CD4-positive, alpha-beta T cell (primary cell): ENCODE measurements at places on chromosomes 7 and 10.

DNA sequence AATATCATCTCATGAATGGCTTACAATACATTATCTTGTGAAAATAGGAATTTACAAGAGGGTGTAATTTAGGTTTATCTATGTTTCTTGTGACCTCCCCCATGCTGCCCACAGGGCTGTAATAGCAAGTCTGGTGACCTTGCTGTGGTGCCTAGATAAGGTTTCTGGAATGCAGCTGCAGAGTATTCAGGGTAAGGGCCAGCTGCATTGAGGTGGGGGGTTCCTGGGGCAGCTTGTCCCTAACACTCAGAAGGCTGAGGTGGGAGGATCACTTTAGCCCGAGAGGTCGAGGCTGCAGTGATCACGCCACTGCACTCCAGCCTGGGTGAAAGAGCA is 5.3 kb upstream of the DHTKD1 start:
- DNase-seq, result no peak

DNA sequence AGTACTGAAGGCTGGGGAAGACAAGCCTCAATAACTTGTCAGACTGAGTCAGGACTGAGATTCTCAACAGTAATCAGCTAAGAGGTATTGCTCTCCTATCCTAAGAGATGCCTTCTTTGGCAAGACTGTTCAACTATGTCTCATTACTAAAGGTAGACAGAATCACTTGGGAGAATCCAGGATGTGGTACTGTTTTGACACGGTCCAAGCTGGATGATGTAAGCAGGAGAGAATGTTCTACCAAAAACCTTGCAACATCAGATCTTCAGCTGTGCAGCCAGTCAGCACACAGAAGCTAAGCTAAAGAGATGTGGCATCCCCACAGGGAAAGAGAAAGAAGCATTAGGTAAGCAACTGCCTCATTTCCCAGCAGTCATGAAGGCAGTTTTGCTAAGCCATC is 391.4 kb downstream of the NRG3 start:
- no peak for DNase-seq

DNA sequence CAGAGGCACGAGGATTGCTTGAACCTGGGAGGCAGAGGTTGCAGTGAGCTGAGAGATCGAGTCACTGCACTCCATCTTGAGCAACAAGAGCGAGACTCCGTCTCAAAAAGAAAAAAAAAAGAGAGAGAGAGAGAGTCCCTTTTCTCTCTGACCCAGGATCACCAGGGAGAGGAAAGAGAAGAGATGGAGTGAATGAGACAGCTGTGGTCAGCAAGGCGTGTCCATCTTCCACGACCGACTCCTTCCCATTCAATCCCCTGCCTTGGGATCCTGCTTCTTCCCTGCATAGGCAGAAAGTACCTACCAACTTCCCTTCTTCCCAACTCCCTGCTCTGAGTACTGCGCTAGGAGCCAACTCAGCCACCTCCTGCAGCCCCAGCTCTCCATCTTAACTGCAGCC is 5.2 kb upstream of the ZAN start:
- DNase-seq, result no peak

DNA sequence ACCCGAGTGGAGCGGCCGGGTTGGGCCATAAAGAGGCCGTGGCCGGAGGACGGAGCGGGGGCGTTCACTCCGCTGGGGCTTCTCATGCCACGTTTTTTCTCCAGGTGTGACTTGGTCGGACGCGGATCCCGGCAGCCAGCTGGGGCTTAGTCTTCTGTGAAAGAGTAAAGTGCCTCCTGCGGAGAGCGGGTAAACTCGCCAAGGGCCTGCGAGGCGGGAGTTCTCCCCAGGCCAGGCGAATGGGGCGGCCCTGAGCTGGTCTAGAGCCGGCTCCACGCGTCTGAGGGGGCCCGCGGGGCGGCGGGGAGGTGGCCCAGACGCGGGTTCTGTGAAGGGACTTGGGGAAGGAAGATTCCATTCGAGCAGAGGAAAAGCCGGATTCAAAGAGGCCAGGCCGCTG is 86.3 kb upstream of the VIPR2 start:
- DNase-seq, result no peak

- no peak for DNase-seq
Measured at GRCh38 chr10:4775808-4776207, 50.2 kb upstream of the AKR1E2 start.

- peak; percentile 2 for DNase-seq
Measured at GRCh38 chr7:99788554-99788953, 4.6 kb upstream of the CYP3A4 start.

DNA sequence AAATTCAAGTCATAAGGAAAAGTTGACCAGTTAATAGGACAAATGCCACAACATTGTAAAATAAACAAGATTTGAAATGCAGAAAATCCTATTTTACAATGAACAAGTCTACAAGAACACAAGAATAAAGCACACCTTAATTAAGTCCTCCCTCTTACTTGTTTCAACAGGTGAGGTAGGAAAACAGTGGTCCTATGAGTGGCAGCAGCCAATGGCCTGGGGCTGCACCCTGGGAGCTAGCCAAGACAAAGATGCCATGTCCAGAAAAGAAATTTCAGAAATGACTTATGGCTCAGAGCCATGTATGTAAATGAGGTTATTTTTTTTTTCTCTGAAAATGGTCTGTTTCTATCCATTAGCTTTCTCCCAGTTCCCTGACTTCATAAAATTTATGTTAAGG is 14.3 kb downstream of the KLLN start:
- DNase-seq, result no peak

GRCh38 chr7:95526128-95526738 is 40.5 kb downstream of the ASB4 start:
- no peak for DNase-seq

DNA sequence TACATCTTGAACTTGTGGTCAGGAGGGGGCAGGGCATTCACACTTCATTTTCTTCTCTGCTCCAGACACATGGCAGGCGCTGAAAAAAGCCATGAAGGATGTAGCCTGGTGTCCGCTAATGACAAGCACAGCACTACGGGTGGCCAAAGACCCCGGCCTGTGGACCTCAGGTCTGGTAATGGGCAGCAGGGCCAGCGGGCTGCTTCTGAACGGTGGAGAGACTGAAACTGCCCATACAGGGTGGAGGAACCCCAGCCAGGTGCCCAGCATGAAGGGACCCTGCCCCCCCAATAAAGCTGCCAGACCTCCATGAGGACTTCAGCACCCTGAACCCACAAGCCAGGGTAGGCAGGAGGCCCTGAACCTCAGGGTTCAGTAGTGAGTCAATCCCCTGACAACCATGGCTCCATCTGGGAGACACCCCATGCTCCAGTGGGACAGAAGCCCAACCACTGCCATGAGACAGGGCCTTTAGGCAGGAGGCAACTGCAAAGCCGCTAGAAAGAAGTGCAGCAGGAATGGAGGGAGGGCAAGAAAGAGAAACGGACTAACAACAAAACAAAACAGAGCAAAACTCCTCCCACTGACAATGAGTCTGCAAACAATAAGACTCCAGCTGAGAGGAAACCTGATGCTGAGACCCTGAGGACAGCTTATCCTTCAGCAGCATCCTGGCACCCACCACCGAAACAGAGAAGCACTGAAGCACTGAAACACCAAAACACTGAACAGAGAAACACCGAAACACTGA is 140.2 kb upstream of the PPP2R2D start:
- DNase-seq, result no peak

- DNase-seq, result no peak
Measured at GRCh38 chr7:1850111-1850975, 180.3 kb downstream of the ELFN1 start.

GRCh38 chr7:100222445-100223132 is 2.8 kb downstream of the PVRIG start:
- DNase-seq, result no peak

GRCh38 chr7:1666823-1667565 is 3.1 kb upstream of the ELFN1 start:
- DNase-seq, result no peak

DNA sequence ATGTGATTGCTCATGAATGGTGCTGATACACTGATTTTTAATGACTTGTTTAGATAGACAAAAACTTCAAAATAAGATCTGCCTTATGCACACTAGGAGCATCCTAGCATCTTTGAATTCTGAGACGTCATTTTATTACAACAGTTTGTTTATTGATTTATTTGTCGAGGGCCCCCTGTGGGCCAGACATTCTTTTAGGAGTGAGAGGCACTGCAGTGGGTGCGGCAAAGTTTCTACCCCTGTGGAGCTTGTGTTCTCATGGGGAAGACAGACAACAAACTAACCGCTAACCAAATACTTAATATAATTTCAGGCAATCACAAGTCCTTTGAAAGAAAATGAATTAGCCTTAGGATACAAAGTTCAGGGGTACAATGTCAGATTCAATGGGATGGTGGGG is 363.1 kb downstream of the RPS24 start:
- no peak for DNase-seq

DNA sequence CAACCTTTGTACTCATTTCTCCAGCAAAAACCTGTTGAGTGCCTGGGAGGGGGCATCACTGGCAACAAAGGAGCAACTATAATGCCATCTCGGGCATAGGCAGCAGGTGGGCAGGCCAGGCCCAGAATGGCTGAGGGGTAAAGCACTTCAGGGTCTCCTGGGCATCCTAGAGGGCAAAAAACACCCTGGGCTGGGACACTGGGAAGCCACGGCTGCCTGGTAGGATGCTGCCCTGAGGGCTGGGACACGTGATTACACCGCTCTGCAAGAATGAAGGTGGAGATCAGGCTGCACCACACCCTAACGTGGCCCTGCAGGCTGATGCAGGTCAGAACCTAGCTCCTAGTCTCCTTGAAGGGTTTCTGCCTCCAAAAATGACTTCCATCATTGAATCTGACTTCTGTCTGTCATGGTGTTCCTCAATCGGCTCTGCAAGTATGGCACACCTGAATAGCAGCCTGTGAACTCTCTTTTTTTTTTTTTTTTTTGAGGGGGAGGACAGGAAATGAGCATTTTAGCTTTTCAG is 4.5 kb upstream of the TRAPPC14 start:
- DNase-seq, result no peak

DNA sequence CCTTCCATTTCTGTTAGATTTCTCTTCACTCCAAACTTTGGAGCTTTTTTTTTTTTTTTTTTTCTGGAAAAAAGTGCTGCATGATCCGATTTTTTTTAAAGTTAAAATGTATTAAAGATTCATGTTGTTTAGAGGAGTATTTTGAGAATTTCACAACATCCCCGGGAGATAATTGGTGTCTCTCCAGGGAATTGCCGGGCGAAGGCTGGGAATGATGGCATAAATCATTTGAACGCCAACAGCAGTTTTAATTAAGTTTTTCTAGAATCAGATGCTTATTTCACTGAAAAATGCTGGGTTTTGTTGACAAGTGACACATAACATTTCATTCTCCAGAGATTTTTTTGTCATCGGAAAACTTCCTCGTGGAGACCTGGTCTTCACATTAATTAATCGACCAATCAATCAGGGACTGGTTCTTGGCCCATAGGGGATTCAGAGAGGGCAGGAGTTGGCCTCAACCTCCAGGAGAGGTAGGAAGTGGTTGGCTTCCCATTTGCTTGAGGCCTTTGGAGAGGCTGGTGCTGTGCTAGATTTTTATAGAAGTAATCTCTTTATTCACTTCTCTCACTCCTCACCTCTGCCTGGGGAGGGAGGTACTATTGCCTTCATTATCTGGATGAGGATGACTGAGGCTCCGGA is 439.4 kb downstream of the TYW1 start:
- DNase-seq, result no peak

- DNase-seq, result no peak
Measured at GRCh38 chr7:4716946-4717795, 35.1 kb downstream of the FOXK1 start.

- no peak for DNase-seq
Measured at GRCh38 chr10:78976825-78977755, 91.7 kb upstream of the ZMIZ1 start.
